ENCODE measurements at places on chromosomes 16 and 17. TPM values are rescaled to one million over a fixed set of nuclear protein-coding genes. Genes with fewer than 3 reads are reported as not detected.

The GNGT2 gene
- total RNA-seq, result not detected

The CNGB1 gene
- not detected for total RNA-seq

The KCNJ18 gene
- total RNA-seq, result not detected

The C16orf89 gene
- total RNA-seq, result not detected

The KRTAP4-1 gene
- not detected for total RNA-seq

The GLTPD2 gene
- total RNA-seq, result not detected

The ARHGAP44 gene
- 0.13 TPM for total RNA-seq

Data from LHCN-M2 (cell line).